ENCODE measurements at places on chromosomes 16 and 17.
A peak's percentile ranks its signal among the peaks of the same experiment; 100 is the strongest.

DNA sequence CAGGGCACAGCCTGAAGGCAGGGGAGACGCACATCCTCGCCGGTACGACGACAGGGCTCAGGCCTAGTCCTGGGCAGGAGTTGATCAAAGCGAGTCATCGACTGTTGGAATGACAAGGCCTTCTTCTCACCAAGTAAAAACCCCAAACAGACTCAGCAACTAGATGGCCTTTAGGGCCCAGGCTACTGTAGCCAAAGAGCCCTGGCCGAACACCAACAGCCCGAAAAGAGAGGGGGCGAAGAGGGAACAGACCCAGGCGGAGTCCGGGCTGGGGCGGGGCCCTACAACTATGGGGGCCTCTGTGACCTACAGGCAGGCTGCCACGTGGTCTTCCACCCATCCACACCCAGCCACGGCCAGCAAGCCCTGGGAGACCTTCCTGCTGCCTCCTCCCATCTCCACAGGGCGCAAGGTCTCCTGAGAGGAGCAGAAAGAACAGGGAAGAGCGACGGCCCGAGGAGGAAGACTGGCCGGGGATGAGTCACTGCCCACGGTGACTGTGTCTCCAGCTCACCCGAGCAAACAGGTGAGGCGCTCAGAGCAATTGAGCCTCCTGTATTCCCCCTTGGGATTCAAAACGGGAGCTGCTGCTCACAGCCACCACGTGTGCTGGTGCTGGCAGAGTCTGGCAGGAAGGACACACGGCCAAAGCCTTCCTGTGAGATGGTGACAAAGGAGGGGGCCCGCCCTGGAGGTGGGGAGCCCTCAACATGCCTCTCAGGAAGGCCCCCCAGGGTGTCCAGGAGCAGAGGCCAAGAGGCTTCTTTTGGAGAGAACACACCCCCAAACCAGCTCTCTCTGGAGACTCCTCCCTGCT is 17.7 kb downstream of the SLC16A3 start:
- no peak for DNase-seq

- no peak for DNase-seq
Observed at GRCh38 chr16:81601008-81601428, 156.4 kb downstream of the CMIP start.

GRCh38 chr17:74893936-74894671 is 671 bp upstream of the FADS6 start:
- no peak for DNase-seq

- no peak for DNase-seq
Observed at GRCh38 chr17:81968850-81969812, 8.1 kb upstream of the NOTUM start.

- DNase-seq = no peak
Observed at GRCh38 chr17:81417879-81418709, 22.8 kb downstream of the BAHCC1 start.

GRCh38 chr16:2507665-2508064 is 6.1 kb upstream of the ATP6V0C start:
- DNase-seq = no peak

- no peak for DNase-seq
Observed at GRCh38 chr16:3283543-3284447, 504 bp downstream of the ZNF263 start.

GRCh38 chr17:50257676-50258224 is 16.5 kb upstream of the TMEM92 start:
- no peak for DNase-seq

- no peak for DNase-seq
Observed at GRCh38 chr16:76729525-76729924, 452.3 kb downstream of the CNTNAP4 start.

DNA sequence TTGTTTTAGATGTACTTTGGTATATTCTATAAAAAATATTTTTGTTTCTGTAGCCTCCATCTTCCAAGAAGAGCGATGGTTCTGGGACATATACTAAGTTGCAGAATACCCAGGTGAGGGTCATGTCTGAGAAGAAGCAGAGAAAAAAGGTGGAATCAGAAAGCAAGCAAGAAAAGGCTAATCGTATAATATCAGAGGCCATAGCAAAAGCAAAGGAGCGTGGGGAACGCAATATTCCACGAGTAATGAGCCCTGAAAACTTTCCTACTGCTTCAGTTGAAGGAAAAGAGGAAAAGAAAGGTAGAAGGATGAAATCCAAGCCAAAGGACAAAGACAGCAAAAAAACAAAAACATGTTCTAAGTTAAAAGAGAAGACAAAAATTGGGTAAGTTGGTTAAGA is 154.6 kb downstream of the CHD9 start:
- no peak for DNase-seq

DNA sequence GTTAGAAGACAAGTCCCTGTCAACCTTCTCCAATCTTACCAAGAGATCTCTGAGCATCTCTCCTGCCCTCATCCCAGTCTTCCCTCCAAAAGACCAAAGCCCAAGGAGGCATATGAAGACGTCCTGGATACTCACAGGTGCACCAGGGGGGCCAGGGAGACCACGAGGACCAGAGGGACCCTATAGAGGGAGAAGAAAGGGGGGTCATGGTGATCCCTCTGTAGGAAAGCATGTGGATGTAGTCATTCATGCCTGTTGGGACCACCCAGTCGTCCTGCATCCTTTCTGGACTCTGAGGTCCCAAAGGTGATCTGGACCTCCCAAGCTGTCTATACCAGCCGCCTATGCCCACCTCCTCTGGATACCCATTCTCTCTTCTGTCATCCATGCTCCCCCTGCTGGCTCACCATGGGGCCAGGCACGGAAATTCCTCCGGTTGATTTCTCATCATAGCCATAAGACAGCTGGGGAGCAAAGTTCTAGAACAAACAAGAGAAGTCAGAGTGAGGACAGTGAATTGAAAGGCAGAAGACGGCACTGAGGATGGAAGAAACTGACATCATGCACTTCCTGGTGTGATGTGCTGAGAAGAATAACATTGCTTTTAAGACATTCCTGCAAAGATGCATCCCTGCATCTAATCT is 3.3 kb downstream of the COL1A1 start:
- no peak for DNase-seq

- peak; percentile 76 for DNase-seq
Observed at GRCh38 chr17:35373534-35373983, at the start of gene SLFN11. Gene SLFN11, minus strand, starts transcription at chr17:35373621. Its CDS starts 9,814 bp downstream, at chr17:35363807.

- DNase-seq = no peak
Observed at GRCh38 chr17:77721846-77722160, 236.7 kb upstream of the TNRC6C start.

DNA sequence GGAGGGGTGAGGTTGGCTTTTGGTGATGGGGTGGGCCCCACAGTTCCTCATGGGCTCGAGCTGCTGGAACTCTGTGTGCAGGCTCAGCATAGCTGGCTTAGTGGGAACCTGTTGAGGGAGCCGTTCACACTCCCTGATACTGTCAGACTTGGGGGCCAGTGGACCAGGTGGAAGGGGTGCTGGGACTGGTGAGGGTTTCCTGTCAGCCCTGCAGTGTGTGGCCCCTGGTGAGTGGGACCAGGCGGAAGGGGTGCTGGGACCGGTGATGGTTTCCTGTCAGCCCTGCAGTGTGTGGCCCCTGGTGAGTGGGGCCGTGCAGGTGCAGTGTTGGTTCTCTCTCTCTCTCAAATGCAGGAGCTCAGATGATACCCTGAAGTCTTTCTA is 45.1 kb upstream of the ZNF750 start:
- no peak for DNase-seq

DNA sequence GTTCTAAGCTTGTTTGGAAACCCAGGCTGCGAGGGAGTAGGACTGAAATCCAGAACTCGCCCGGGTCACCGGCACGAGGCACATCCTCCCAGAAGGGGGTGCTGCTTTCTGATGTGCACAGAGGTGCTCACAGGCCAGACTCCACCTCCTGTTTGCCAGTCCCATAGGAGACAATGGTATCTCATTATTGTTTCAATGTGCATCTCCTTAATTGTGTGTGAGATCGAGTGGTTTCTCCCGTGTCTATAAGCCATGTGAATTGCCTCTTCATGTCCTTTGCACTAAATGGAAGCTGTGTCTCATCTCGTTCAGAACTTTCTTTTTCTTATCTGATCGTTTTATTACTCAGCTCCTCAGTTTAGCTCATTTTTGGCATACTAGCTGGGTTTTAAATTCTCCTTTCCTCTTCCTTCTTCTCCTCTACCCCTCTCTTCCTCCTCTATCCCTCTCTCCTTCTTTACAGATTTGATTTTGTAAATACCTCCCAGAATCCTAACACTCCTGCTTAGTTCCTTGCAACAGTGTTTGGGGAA is 32.1 kb upstream of the PRKCB start:
- peak; percentile 39 for DNase-seq

DNA sequence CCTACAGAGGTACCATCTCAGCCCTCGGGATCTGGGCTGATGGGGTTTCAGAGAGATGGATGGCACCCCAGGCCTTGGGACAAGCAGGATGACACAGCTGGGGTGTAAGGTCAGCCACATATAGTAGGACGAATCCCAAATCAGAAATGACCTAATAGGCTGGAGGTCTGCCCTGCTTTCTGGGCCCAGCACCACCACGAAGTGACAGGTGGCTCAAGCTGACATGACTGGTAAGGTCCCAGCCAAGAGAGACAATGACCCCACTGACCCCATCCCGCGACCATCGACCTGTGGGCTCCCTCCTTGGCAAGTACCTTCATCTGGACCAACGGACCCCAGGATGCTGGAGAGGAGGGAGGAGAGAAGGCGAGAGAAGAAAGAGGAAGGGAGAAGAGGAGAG is 15.6 kb downstream of the CAMKK1 start:
- DNase-seq = no peak

- DNase-seq = no peak
Observed at GRCh38 chr17:82394278-82394677, 22.7 kb downstream of the UTS2R start.

GRCh38 chr17:6639586-6640535 is 650 bp downstream of the KIAA0753 start:
- DNase-seq = no peak

DNA sequence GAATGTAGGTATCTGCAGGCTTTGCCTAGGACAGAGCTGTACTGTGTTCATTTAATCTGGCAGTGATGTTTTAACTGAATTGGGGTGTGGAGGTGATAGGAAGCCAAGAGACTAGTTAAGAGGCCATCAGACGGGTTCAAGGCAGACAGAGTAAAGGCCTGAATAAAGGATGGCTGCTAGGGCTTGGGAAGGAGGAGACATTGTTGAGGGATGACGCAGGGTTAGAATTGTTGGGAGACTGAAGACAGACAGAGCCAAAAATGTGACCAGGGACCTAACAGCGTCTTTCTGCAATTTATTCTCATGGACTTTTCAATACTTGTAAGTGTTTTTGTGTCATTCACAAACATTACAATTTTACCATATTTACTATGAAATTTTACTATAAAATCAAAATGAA is 48.6 kb upstream of the MYH10 start:
- DNase-seq = no peak

DNA sequence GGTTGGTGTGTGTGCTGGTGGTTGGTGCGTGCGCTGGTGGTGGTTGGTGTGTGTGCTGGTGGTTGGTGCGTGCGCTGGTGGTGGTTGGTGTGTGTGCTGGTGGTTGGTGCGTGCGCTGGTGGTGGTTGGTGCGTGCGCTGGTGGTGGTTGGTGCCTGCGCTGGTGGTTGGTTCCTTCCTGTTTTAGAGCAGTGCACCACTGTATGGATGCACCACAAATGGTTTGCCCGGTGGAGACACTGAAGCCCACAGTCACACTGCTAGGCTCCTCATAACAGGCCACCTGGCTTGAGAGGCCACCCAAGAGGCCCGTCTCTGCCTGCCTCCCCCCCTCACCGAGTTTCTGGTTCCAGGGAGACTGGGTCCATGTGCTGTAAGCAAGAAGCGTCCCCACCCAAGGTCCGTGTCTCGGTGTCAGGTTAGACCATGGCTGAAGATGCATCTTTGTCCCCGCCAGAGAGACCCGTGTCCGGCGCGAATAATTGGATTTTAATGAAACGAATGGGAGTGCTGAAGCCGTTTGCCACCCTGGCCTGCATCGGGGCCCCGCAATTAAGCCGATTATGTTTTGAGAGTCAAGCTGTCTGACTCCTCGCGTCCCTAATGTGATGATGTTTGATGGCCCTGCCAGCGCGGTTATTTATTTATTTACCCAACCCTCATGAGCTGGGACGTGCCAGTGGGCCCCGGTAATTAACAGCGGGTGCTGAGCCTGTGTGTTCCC is 161.3 kb upstream of the GSE1 start:
- no peak for DNase-seq

GRCh38 chr17:6502142-6502541 is 54.2 kb downstream of the PITPNM3 start:
- no peak for DNase-seq

GRCh38 chr16:22220069-22220440 is 14.0 kb downstream of the EEF2K start:
- no peak for DNase-seq

- DNase-seq = no peak
Observed at GRCh38 chr17:80441133-80441578, 26.2 kb downstream of the ENDOV start.

DNA sequence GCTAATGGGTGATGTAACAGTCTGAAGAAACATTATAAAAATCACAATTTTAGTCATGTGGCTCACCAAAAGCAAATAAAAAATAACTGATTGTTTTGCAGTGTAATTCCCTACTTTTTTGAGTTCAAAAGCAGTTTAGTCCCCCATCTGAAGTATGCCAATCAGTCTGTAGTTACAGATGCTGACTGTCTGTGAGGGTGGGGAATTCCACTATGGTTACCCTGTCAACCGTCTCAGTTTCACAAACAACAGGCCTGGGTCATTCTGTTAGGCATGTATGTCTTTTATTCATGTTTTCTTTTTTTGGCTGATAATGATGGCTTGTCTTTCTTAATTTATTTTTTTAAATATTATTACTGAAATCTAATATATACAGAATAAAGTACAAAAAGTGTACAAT is 69.3 kb downstream of the STXBP4 start:
- DNase-seq = no peak

DNA sequence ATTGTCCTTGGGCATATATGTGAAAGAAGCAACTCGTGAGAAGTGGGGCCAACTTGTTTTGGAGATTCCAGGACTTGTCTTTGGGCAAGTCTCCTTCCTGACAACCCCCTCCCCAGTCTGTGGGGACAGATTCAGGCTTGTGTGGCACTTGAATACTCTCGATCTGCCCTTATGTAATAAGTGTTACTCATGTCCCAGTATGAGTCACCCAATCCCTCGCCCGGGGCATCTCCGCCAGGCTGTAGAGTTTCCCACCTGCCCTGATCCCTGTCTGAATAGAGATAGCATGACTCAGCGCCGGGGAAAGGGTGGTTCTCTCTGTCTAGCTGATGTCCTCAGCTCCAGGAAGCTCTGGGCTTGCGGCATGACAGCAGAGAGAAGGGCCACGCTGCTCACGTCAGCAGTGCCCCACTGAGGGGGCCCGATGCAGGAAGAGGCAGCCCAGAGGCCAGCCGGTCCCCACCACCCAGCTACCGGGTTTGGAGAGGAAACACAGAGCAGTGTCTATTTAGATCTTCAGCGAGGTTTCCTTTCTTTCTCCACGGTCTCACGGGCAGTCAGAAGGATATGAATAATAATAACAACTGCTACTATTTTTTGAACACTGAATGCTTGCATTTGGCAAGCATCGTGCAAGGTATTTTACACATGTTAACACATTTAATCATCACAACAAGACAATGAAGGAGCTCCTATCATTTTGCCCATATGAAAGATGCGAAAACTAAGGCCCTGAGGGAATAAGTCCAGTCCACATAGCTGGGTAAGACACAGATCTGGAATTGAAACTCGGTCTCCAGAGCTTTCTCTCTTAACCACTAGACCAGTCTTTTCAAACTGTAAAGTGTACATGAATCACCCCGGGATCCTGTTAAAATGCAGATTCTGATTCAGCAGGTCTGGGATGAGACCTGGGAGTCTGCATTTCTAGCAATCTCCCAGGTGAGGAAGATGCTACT is 426.7 kb upstream of the MAF start:
- DNase-seq = peak; percentile 23

Data from stimulated activated CD8-positive, alpha-beta memory T cell treated with anti-CD3 and anti-CD28 coated beads, Interleukin-12 subunit alpha, Interleukin-12 subunit beta, amount 100 ng/mL, for 4 hours (primary cell).